ENCODE measurements at places on chromosomes 5 and 9.

DNA sequence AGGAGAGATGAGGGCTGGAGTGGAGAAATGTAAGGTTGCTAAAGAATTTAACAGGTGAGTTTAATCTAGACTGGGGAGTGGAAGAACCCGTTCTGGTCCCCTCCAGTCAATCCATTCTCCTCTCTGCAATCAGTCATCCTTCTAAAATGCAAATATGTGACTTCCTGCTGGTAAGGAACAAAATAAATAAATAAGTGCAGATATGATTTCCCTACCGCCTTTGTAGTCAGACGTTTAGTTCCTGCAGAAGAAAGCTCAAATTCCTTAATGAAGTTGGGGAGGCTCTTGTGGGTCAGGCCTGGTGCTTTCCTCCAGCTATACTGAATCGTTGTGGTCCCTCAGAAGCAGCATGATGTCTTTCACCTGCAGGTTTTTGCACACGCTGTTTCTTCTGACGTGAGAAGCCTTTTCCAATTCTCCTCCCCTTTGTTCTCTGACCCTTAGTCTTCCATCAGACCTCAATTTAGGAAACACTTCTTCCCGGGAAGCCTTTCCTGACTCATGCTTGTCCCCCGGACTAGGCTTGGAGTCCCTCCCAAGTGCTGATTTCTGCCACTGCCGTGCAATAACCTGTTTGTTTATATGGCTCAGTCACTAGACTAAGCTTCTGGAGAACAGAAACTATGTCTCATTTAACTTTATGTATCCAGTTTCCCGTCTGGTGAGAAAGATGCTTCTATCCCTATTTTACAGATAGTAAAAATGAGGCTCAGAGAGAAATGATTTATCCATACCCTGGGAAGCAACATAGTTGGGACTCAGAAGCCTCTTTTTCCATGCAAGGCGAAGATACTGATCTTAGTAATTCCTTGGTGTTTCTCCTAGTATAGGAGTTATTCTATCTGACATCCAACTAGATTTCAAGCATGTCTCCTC, 1.3 kb downstream of the ATP6V1G1 start:
- no peak for DNase-seq

- DNase-seq, result no peak
Observed at GRCh38 chr9:1946526-1947283, 68.4 kb upstream of the SMARCA2 start.

GRCh38 chr9:136327304-136327974, at the start of gene GPSM1:
GPSM1 (plus strand) TSS chr9:136327539; CDS start chr9:136327696, 157 bp downstream.
- DNase-seq, result no peak

GRCh38 chr9:94611638-94612068, 18.0 kb upstream of the FBP2 start:
- DNase-seq, result no peak

- DNase-seq, result no peak
Observed at GRCh38 chr9:37801959-37802711, 1.5 kb downstream of the DCAF10 start.

DNA sequence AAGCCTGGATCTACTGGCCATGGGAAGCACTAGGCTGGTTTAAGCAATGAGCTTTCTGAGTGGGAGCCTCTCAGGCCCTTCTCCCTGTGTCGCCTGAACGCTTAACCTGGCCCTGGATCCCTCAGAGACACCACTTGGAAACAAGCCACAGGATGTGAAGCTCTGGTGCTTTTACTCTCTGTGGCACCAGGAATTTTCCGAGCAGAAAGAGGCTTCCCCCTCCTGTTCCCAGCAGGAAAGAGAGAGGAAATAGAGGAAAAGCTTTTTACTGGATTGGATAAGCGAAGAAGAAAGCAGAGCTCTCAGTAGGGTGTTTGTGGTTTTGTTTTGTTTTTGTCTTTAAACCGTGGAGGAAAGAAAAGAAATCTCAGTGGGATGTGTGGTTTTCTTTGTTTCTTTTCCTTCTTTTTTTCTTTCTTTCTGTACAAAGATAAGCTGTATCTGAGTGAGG, 34.5 kb downstream of the COL15A1 start:
- DNase-seq, result no peak

Measured in stimulated activated CD8-positive, alpha-beta memory T cell treated with anti-CD3 and anti-CD28 coated beads, Interleukin-7, amount 100 ng/mL, for 1 hour (primary cell).